SK-N-SH treated with all-trans-retinoic acid at 6 μM for 48 hours (cell line): ENCODE measurements at places on chromosomes 13 and 19.

- no peak for ATAC-seq
Observed at GRCh38 chr13:90696656-90697055, 650.8 kb upstream of the MIR17HG start.

DNA sequence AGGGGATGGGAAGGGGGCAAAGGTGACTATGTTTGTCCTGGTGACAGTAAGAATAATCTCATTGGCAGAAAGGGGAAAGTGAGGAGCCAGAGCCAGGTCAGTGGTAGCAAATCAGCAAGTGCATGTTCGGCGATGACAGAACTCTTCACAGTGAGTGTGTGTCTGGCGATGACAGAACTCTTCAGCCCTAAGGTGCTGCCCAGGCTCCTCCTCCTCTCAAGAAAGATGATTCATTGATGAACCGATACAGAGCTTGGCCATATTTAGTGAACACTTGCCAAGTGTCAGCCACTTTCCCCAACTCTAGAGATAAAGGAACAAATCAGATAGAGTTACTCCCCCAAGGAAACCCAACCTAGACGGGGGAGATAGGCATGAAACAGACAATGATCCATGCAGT is 199.3 kb upstream of the UBL3 start:
- no peak for ATAC-seq

- ATAC-seq: peak; percentile 81
Observed at GRCh38 chr19:56133858-56134653, 7.0 kb upstream of the ZNF444 start.

DNA sequence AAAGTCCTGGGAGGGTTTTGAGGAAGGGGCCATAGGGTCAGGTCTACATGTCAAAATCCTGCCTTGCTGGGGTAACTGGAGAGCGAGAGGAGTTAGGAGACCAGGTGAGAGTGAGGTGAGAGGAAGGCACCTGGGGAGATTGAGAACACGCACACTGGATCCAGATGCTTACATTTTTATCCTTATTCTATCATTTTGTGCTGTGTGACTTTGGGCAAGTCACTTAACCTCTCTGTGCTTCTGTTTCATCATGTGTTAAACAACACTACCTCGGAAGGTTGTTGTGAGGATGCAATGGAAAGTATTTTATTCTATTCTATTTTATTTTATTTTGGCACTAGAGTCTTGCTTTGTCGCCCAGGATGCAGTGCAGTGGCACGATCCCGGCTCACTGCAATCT is 3.5 kb downstream of the C19orf81 start:
- ATAC-seq: no peak

DNA sequence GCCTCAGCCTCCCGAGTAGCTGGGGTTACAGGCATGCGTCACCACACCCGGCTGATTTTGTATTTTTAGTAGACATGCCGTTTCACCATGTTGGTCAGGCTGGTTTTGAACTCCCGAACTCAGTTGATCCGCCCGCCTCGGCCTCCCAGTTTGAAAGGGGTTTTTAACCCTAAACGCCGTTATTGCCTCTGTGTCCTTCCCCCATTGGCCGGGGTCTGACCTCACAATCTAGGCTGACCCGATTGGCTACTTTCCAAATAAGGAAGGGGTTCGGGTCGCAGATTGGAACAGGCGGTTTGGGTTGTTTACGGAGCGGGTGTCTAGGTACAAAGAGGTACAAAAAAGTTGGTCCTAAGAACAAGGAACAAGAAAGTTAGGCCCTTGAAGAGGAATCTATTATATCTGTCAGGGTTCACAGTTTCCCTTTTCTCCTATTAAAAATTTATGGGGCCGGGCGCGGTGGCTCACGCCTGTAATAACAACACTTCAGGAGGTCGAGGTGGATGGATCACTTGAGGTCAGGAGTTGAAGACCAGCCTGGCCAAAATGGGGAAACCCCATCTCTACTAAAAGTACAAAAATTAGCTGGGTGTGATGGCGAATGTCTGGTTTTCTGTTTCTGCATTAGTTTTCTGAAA is 1.0 kb downstream of the ZNF253 start:
- ATAC-seq: no peak

DNA sequence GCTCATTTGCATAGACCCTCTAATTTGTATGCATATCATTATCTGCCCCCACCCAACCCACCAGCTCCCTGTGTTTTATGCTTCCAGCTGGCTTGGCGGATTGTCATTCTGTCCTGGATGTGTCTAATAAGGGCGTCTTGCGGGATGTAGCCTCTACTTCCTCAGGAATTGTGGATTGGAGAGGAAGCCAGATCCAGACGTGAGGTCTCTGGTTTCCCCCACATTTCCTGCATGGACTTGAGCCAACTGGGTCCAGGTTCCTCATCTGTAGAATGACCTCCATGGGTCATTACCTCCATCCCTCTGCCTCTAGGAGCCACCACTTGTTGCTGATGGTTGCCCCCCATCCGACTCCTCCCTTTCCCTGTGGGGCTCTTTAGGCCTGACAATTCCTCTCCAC is 7.3 kb downstream of the TNFSF14 start:
- no peak for ATAC-seq

DNA sequence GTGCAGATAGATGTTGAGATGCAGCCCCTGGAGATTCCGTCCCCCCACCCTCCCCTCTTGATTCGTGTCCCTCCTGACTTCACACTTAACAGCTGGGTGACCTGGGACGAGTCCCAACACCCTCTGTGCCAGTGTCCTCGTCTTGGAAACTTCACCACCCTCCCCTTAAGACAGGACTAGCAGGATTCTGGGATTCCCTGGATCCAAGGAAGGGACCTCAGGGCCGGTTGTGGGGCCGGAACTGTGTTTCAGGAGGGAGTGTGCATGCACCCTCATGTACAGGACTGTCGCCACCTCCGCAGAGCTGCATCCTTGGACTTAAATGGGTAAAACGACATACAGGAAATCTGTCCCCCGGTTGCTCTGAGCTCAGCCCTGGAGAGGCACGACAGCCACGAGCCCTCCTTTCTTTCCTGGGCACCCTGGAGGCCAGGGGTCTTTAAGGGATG is 990 bp downstream of the MYO9B start:
- no peak for ATAC-seq

DNA sequence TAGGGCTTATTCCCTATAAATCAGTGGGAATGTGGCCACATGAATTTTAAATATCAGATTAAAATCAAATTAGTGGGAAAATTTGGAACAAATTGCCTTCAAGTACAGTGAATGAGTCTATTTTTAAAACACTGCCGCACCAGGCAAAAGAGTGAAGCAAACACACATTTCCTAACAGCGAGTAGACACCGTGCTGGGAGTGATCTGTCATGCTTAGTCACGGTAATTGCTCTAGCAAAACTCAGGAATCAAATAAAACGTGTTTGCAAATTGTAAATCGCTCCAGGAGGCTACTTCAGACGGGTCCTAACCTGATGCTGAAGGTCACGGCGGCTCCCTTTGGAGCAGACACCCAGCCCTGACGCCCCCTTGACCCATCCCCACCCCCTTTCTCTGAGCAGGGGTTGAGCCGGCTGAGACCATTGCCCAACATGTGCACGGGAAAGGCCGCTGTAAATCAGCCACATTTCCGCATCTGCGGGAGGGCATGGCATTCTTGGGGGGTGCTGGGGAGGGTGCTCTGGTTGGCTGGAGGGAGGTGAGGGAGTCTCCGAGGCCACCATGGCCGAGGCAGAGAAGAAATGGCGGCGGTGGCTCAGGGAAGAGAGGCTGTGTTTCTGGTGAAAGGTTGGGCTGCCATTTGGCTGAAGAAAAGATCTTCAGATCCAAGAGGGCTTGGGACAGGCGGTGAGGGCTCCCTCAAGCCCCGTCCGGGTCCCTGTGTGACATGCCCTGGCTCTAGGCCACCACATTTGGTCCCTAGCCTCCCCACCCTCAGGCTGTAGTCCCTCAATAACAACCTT is 8.9 kb downstream of the CEBPA start:
- peak; percentile 68 for ATAC-seq

- no peak for ATAC-seq
Observed at GRCh38 chr13:90776051-90776748, 571.3 kb upstream of the MIR17HG start.
